Left lobe of liver (tissue), 2 donors: ENCODE measurements at places on chromosomes 1 and 21. TPM values are rescaled to one million over a fixed set of nuclear protein-coding genes. Genes with fewer than 3 reads are reported as not detected.

RIIAD1 gene
- not detected for total RNA-seq

SLC35F3 gene
- 0.08 TPM for total RNA-seq

PSMB2 gene
- total RNA-seq = 39.3 TPM

IVL gene
- not detected for total RNA-seq

KRTAP25-1 gene
- not detected for total RNA-seq

ZSCAN20 gene
- 1.3 TPM for total RNA-seq

GRCh38 chr1:29415156-29415830, 179.0 kb downstream of the PTPRU start:
- peak; percentile 41 for DNase-seq

DNA sequence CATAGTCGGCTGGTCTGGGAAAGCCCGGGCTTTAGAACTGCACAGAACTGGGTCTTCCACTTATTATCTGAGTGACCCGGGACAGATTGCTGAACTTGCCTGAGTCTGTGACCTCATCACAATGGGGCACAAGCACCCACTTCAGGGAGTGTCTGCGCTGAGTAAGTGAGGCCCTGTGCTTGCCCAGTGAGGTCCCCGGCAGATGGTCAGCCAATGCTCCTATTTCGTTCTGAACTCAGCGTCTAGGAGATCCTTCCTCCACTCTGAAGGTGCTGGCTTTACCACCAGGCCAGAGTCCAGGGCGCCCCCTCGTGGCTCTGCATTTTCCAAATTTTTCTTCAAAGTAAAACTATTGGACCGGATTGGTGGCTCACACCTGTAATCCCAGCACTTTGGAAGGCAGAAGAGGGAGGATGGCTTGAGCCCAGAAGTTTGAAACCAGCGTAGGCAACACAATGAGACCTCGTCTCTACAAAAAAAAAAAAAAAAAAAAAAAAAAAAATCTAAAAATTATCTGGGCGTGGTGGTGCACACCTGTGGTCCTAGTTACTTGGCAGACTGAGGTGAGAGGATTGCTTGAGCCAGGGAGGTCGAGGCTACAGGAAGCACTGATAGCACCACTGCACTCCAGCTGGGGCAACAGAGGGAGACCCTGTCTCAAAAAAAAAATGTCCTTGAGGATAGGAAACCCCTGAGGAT, 61.7 kb downstream of the FCRL5 start:
- peak; percentile 69 for DNase-seq

DNA sequence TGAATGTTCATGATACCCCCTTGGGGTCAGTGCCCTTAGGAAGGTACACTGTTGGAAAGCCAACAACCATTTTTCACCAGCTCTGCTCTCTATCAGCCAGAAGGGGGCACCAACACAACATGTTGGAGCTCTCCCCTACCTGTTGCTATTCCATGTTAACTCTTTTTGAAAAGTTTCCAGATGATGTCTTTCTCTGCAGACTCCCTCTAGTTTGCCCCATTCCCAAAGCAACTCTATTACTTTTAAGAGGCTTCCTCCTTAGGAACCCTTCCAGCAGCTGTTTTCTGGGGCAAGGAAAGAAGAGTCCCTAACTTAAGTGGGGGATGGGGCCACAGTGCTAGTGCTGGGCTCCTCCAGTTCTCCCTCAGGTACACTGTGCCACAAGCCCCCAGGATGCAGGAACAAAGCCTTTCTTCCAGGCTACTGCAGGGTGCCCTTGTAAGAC, 22.9 kb upstream of the NDC1 start:
- DNase-seq = peak; percentile 48

DNA sequence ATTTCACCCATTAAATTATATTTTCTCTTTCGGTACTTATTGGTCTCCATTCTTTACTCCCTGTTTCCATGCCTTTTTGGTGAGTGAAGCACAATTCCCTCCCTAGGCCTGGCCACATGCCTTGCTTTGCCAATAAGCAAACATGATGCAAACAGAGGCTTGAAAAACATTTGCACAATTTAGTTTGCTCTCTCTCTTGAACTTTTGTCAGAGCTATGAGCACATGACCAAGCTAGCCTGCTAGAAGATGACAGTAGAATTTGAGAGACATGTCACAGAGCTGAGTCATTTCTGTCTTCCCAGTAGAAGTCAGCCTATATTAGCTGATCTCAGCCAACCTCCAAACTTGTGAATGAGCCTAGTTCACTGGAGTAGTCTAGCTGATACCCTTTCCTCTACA, 24.6 kb downstream of the ANGPTL3 start:
- peak; percentile 85 for DNase-seq

- DNase-seq = no peak
These were observed 97.8 kb downstream of the FMN2 start for GRCh38 chr1:240189386-240189989.

DNA sequence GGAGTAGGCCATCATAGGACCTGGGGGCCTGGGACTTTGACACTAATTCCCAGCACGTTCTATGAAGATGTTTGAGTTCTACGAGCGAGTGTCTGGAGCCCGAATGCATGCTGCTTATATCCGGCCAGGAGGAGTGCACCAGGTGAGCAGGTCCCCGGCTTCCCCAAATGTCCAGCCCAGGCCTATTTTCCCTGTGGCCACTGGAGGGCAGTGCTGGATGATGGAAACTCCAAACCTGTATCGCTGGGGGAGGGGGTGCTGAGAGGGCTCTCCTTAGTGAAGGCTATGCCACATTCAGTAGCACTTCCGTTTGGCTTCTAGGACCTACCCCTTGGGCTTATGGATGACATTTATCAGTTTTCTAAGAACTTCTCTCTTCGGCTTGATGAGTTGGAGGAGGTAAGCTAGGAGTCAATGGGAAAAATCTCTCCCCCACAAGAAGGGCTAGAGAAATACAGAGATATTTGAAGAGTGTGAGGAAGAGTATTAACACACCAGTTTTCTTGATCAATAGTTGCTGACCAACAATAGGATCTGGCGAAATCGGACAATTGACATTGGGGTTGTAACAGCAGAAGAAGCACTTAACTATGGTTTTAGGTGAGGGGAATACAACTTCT, 5.2 kb upstream of the FCER1G start:
- peak; percentile 85 for DNase-seq

DNA sequence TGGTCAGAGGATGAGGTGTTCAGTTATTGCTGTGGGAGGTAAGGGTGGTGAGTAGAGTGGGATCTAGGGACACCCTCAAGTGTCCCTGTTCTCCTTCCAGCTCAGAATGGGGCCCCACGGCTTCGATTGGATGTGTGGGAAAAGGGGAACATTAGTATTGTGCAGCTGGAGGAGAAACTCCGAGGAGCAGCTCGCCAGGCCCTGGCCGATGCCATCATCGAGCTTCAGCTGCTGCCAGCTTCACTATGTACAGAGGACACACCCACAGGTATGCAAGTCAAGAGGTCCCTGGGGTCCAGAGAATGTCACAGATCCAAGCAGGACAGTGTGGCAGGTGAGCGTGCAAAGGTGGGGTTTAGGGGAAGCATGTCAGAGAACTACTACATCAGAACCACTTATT, 13.9 kb downstream of the HYI start:
- no peak for DNase-seq

- DNase-seq = no peak
These were observed 337.3 kb downstream of the PRDM2 start for GRCh38 chr1:14037101-14037847.

GRCh38 chr1:10615332-10615731, 140.6 kb downstream of the PEX14 start:
- DNase-seq = no peak

- no peak for DNase-seq
These were observed 21.9 kb upstream of the RGSL1 start for GRCh38 chr1:182428043-182428442.

DNA sequence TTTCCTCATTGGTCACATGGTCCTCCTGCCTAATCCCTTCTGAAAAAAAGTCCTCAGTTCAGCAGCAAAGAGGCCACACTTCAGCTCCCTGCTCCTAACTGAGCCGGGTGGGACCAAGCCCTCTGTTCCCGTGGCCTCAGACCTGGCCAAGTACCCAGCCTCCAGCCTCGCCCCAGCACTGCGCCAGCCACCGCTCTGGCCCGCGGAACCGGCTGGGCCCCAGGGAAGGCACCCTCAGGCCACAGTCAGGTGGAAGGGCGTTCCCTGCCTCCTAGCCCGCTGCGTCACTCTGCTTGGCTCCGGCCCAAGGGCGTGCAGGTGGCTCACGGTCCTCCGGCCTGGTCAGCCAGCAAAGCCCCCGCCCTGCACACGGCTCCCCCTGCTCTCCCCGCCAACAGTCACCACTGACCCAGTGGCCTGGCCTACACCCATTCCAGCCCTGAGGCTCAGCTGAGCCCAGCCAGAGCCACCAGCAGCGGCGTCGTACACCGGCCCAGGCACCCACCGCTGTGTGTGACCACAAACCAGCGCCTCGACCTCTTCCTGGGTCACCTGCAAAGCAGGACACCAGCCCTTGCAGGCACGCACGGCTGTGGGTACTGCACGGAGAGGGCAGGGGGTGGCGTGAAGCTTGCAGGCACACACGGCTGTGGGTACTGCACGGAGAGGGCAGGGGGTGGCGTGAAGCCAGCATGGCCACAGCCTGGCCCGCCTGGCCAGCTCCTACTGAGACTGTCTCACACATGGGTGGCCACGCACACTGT, 19.4 kb downstream of the NADK start:
- DNase-seq = peak; percentile 99

DNA sequence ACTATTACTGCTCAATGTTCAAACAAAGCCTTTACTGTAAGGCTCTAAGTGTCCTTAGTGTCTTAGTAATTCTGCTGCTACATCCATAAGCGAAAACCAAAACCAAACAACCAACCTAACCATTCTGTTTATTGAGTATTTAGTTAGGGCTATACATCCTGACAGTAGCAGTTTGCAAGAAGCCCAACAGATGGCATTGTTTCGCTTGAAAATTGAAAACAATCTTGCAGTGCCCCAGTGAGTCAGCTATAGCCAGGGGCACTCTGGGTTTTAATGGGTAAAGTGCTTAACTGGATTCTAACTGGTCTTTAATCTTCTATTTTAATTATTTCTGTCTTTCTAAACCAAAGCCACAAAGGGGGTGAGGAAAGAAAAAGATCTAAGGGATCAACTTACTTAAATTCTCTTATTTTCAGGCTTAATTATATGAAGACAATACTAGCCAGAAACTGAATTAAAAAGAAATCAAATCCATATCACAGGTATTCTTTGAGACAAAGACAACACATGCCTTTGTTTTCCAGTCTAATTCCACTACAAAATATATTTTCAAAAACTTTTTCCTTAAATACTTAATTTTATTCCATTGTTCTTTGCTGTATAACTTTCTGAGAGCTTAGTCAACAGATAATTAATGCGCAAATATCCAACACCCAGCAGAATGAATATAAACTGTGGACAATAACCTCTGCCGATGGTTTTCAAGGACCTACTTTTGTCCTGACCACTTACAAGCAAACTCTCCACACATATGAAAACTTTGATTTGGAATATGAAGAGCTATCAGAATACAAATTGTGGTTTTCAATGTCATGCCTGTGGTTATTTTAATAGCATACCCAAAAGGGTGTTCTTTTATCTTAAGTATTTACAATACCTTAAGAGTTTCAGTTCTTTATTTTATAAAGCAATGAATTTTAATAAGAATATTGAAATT, 15.2 kb downstream of the POGZ start:
- DNase-seq = no peak

DNA sequence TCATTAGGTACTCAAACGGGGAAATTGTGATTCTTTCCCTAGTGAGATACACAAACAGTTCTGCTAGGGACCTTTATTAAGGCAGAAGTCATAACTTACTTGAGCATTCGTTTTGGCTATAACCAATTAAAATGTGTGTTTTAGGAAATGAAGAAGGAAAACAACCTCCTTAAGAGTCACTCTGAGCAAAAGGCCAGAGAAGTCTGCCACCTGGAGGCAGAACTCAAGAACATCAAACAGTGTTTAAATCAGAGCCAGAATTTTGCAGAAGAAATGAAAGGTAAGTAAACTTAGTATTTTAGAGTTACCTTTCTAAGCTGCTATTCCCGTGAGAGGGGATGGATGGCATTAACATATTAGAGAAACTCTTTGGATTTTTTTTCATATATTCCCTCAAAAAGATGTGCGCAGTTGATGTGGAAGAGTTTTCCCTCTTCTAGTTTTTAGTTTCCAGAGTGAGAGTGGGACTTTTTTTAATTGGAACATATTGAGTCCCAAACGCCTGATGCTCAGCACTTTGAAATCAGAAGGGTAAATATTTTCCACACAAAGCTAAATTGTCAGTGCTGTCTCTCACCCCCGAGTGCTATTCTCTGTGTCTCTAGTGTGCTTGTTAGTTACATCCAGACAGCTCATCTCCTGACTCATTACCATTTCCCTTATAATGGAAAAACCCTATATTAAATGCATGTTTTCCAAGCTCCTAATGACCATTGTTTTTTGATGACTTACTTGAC, 34.9 kb downstream of the CENPF start:
- DNase-seq = no peak

DNA sequence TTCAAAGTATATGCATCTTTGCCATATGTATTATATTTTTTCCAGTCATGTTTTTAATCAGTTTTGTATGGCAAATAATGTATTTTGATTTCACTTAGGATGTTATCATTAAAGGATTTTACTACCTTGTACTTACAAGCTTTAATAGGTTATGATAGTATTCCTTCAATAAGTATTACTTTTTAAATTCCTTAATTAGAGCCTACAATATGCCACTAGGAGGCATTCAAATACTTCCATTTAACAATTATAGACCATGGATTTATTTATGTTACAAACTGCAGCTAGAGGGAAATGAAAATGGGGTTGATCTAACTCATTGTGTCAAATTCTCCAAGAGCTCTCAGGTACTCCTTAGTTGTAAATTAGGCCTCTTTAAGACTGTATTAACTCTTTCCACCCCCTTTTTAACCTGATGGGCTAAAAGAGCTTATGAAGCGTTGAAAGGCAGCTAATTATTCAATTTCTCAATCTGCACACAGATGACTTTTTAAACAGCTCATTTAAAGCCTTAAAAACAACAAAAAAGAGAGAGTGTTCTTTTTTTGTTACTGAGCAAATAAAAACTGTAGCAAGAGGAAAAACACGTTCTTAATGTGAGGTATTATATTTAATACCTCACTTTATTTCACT, 156.2 kb downstream of the DENND1B start:
- no peak for DNase-seq

- DNase-seq = no peak
These were observed 82.7 kb upstream of the ABCD3 start for GRCh38 chr1:94335447-94335846.
